ENCODE measurements at places on chromosomes 12 and 14.

DNA sequence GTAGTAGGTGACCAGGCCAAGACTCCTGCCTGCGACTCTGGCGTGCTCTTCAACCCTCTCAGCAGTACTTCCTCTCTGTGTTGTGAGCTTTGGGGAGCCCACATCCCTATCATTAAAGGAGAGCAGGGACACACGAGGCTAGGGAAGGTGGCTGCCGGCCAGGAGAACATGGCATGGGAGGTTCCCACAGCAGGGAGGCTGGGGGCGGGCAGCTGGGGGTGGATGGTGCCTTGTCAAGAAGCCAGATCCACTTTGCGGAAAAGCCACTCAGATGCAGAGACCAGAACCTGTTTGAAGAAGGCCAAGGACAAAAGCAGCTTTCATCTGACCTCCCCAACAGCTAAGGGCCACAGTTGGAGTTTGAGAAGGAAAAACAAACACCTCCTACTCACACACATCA lies 198.6 kb downstream of the BCL11B start:
- DNase-seq, result no peak

DNA sequence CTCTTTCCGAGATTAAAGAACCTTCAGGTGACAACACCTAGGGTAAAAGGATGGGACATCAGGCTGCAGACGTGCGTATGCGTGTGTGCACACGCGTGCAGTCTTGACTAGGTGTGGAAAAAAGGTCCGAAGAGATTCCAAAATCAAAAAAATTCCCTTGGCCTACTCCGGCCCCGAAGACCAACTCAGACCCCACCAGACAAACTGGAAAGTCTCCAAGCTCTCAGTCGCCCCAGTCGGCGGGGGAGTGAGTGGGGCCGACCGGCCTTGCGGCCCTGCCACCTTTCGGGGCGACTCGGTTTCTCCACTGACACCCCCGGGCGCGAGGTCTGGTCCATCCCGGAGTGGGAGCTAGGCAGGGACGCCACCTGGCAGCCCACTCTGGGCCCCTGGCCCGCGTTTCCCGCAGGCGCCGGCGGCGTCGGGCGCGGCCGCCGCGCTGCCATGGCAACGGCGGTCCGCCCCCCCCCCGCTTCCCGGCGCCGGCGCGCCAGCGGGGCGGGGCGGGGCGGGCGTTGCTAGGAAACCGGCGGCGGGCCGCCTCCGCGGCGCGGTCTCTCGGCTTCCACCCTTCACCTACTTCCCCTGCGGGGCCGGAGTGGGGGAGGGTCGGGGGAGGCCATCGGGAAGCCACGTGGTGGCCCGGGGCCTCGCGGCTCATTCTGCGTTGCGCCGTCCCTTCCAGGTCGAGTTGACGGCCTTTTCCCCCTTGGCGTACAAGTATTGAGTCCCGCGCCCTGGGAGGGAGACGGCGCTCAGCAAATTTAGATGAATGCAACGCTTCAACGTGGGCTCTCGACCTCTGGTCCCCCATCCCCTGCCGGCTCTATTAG lies 253.1 kb downstream of the EFCAB11 start:
- peak; percentile 68 for DNase-seq

GRCh38 chr12:78674311-78675090 lies 190.1 kb upstream of the SYT1 start:
- DNase-seq, result peak; percentile 39

- no peak for DNase-seq
Observed at GRCh38 chr14:59214702-59215302, 26.3 kb downstream of the DAAM1 start.

- DNase-seq, result no peak
Observed at GRCh38 chr14:68363843-68364767, 428.8 kb downstream of the ZFP36L1 start.

GRCh38 chr14:68145539-68145938 lies 326.0 kb downstream of the RAD51B start:
- DNase-seq, result peak; percentile 64

DNA sequence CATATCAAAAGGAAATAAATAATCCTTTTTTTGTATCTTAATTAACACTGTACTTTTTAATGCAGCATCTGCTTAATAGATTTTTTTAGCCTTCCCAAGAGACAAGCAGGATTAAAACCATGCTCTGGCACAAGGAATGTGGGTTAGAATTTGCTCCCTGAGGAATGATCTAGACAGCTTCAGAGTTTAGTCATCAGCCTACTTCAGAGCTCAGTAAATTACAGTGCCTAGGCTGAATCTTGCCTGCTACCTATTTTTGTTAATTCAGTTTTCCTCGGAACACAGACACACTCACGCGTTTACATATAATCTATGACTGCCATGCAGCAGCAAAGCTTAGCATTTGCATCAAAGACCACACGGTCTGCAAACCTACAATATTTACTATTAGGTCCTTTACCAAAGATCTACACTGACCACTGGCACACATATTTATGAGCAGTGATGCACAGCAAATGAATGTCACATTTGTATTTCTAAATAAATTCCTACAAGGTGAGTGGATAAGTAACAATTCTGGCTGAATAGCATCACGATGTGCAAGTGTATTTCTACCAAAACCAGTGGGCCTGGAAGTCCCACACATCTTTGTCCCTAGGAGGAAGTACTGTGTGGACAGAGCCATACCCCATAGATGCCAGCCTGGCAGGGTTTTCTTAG lies 309.8 kb upstream of the TMEM132C start:
- DNase-seq, result no peak

GRCh38 chr14:69612014-69612782 lies 802 bp downstream of the SUSD6 start:
- DNase-seq, result peak; percentile 19

Measured in HCEC 1CT (cell line).